ENCODE measurements at places on chromosomes 11 and 22.

DNA sequence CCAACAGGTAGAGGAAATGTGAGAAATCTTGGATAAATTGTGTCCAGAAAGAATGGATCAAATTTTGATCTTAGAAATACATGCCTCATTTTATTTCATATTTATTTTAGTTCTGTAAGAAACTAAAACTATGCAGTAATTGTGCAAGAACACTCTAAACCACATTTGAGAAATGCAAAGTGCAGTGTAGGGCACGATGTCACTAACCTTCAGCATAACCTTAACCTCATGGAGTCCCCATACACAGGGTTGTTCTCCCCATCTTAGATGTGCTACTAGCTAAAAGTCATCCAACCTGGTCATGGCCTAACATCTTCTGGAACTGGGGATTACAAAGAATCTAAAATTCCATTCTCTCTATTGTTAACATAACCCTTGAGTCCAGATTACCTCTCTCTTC is 48.4 kb upstream of the ARHGAP42 start:
- DNase-seq = no peak

- DNase-seq = no peak
These were observed 54.0 kb downstream of the RTN4R start for GRCh38 chr22:20213833-20214708.

DNA sequence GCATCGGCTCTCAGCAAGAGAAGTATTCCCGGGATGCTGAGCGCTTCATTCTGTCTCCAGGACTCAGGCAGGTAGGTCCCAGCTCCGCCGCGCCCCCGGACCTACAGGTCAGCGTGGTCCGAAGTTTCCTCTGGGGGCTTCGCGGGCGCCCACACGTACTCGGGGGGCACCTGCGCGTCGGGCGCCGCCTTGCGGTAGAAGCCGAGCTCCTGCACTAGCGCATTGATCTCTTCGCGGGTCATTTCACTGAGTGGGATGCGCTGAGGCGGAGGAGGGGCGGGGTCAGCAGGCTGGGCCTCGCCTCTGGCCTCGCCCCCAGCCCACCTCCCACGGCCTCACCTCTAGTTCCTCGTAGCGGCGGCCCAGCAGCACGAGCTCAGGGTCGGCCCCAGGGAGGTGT is 2.5 kb downstream of the SELENOM start:
- no peak for DNase-seq

DNA sequence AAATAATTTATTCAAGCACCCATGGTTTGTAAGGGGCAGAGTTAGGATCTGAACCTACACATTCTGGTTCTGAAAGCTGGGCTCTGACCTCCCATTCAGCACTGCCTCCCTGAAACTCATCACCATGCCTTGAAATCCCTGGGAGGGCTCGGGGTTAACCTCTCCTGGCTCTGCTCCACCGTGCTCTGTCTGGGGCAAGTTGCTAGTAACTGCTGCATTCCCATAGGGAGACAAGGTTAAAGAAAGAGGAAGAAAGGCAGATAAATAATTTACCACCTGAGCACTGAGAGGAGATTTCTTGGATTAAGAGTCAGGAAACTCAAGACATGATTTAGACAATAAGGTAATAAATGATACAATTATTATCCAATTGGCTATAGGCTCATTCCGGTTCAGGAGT is 199.3 kb downstream of the KIF18A start:
- no peak for DNase-seq

DNA sequence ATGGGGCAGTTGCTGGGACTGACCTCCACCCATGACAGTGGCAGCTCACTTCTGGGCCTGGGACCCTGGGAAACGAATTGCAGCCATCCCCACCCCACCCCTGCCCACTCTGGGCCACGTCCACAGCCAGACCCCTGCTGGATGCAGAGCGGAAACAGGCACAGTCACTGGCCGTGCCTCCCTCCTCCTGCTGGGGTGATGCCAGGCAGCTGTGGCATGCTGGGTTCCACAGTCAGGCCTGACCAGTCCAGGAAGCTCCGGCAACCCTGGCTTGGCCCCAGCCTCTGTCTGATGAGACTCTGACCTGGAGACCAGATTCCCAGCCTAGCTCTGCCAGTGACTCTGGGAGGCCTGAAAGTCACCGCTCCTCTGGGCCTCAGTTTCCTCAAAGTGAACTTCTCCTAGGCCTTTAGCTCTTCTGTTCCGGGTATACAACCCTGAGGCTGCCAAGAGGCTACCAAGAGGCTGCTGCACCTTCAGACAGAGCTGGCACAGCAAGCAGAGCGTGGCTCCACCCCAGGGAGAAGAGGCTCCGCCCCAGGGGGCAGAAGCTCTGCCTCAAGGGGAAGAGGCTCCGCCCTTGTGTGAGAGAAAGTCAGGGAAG is 8.9 kb downstream of the SULT4A1 start:
- DNase-seq = no peak

DNA sequence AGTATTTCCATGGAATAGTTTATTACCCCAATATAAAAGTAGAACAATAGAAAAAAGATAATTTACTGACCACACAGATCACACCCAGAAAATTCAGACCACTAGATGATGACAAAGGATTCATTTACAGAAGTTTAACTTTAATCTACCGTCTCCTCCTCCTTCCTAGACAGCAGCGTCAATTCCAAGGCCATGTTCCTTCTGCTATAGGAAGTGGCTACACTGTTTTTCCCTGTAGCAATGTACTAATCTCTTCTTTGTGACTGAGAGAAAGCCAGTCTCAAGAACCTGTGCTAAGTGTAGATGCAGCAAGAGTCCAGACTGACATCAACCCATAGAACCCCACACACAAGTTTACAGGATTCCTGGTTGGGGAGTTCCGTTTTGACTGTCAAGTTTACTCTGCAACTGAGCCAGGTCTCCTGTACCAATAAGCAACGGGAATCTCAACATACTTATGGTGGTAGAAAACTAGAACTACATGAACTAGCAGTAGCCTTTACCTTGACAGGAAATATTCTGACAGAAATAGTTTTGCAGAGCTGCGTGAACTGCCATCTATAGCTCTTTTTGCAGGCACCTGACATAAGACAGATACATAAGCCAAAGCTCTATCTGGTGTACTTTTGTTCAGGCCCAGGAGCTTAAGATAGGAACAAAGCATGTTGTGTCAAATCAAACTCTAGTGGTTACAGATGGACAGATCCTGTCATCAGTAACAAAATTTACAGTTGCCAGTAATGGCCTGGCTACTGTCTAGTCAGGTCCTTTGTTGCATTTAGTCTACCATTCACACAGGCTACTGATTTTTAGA is 42.9 kb downstream of the MRTFA start:
- DNase-seq = no peak

GRCh38 chr11:123568367-123568870 is 86.0 kb downstream of the SCN3B start:
- no peak for DNase-seq

GRCh38 chr11:30107899-30108298 is 91.1 kb upstream of the KCNA4 start:
- DNase-seq = peak; percentile 14

GRCh38 chr22:48464246-48464645 is 1363.4 kb downstream of the BRD1 start:
- no peak for DNase-seq
